Stimulated activated CD8-positive, alpha-beta memory T cell treated with anti-CD3 and anti-CD28 coated beads, Interleukin-15, amount 100 ng/mL, for 48 hours (primary cell): ENCODE measurements at places on chromosomes 16 and 17.

- no peak for DNase-seq
Measured at GRCh38 chr16:85398050-85398451, 215.1 kb upstream of the GSE1 start.

- no peak for DNase-seq
Measured at GRCh38 chr16:21611556-21612384, 12.4 kb downstream of the METTL9 start.

- no peak for DNase-seq
Measured at GRCh38 chr17:63001689-63002394, 35.8 kb downstream of the TANC2 start.

DNA sequence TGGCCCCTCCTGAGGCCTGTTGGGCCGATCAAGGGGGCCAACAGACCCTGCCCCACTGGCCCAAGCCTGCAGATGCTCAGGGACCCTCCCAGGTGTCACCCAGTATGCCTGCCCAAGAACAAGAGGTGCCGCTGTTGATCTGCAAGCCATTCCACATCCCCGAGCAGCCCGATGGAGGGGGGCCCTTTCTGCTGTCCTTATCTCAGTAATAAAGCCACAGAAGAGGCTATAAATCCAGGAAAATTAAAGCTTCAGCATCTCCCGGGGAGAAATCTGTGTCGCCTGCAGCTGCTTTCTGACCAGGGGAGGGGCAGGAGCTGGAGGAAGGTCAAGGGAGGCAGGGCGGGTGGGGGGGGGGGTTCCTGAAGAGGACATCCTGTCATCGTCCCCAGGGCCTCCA, 11.7 kb upstream of the CACNA1H start:
- no peak for DNase-seq

GRCh38 chr16:17228048-17228707, 242.6 kb downstream of the XYLT1 start:
- DNase-seq, result no peak

- DNase-seq, result no peak
Measured at GRCh38 chr17:73888862-73889261, 244.6 kb upstream of the SDK2 start.
